ENCODE measurements at places on chromosomes 1 and 21.

DNA sequence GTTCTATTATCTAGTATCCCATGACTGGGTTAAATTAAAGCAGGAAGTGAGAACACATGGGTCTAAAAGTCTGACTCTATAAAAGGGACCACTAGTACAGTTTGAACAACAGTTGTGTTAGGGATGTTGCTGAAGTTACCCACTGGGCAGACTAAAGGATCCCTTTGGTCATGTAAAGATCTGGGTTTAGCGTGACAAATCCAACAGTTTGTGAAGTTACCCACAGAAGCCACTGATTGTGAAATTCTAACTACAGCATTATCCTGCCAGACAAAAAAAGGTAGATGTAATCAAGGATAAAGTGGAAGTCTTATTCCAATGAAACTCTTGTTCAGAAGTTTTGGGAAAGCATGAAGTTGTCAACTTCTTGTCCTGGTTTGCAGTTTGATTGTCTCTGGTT, 5.7 kb downstream of the QSOX1 start:
- DNase-seq, result peak; percentile 41

DNA sequence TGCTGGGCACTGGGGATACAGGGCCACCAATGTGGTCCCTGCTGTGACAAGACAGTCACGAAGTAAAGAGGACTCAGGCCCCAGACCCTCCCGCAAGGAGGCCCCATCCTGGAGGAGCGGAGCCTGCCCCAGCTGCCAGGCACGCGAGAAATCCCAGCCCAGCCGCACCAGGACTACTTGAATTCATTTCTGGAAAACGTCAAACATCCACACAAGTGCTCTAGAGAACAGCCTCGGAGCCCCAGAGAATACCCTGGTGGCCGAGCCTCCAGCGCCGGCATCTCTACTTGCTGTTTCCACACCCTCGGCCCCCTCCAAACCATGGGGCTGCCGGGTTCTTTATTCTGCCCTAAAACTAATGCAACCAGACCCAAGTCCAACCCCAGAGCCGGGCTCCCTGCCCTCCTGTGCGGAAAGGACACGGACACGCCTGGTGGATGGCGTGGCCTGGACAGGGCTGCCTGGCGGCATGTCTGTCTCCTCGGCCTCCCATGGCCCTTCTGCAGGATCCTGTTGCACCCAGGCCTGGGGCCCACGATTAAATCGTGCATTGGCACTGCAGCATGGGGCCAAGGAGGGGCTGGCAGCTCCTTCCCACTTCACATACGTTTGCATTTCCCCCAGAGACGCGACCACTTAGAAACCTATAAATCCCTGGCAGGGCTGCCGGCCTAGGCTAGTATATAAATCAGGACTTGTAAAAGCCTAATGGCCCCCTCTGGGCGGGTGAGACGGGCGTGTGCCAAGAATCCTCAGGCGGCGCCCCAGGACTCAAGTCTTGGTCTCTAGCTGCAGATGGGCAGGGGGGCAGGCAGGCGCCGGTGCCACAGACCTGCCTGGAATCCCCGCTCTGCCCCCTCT, 41.2 kb downstream of the DMRTB1 start:
- no peak for DNase-seq

- DNase-seq, result no peak
Measured at GRCh38 chr1:93414749-93415148, 33.2 kb upstream of the FNBP1L start.

- DNase-seq, result peak; percentile 97
Measured at GRCh38 chr1:153565529-153566374, at the start of gene S100A2. TSS of gene S100A2 (minus strand) at chr1:153565844. CDS start at chr1:153563877, 1,967 bp downstream.

DNA sequence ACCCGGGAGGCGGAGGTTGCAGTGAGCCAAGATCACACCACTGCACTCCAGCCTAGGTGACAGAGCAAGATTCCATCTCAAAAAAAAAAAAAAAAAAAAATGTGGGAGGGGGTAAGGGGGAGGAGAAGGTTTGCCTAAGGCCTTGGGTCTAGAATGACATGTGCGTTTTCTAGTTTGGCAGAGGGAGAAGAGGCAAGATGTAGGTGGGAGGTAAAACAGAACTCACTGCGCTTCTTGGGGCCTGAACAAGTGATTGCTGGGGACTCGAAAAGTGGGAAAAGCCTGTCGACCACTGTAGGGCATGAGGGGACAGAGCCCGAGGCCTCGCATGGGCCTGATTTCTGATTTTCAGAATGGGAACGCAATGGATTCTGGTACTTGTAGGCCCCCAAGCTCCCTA, 19.9 kb downstream of the RUNX3 start:
- DNase-seq, result no peak

GRCh38 chr1:37480125-37480466, 5.7 kb downstream of the ZC3H12A start:
- no peak for DNase-seq

GRCh38 chr1:87111659-87112371, 197.4 kb downstream of the HS2ST1 start:
- no peak for DNase-seq

GRCh38 chr1:114468047-114468446, 43.0 kb downstream of the TRIM33 start:
- no peak for DNase-seq

DNA sequence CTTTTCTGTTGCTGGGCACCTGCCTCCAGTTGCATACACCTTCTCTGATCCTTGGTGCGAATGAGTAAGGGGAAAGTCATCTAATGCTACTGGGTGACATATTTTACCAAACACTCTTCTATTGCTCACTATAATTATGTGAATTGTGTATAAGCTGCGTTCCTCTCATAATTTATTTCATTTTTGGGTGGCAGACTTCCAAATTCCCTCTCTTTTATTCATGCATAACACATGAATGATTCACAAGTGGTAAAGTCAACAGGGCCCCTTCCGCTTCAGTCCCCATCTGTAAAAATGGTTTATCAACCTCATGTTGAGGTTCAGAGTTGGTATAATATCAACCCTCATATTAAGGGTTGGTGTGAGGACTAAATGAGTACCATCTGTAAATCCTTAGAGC, 3.2 kb upstream of the QSOX1 start:
- no peak for DNase-seq

DNA sequence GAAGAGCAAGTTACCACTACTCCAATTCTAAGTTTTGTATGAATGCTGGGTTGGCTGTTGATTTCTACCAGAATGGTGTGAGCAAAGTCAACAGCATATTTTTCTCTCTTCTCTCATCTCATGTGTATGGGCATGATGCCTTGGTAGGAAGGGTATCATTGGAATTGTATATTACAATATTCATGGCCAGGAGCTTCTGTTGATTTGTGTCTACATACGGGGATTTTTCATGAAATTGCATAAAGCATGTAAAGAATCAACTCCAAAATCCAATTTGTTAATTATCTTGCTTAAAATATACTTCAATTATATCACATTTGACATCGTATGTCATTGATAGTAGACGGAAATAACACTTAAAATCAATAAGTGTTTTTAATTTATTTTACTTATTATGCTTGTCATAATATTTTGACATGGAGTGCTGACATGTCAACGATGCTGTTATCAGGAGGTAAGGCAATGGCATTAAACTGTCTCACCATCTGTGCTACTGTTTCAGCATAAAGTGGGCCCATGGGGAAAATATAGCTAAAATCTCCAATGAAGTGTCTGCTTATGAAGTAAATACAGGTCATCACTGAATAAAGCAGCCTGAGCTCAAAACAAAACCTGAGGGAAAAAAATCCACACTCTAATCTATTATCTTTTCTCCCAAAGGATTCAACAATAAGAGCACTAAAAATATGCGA, 142.2 kb upstream of the NBPF11 start:
- DNase-seq, result no peak

DNA sequence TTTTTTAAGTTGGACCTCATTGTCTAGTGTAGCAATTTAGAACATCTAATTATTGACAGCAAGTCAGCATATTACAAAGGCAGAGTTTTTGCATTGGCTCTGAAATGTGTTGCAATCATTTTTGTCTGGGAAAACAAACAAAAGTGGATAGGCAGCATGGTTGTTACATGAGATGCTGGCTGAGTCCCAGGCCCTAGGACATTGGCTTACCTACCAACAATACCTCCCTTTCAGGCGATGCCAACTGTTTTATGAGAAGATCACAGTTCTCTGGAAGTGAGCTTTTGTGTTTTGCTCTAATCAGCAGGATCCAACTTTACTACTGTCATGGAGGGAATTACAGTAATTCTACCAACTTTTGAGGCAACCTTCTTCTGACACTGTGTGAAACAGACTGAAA, 71.5 kb upstream of the CXADR start:
- no peak for DNase-seq

GRCh38 chr21:46368533-46369285, 44.8 kb downstream of the PCNT start:
- no peak for DNase-seq

DNA sequence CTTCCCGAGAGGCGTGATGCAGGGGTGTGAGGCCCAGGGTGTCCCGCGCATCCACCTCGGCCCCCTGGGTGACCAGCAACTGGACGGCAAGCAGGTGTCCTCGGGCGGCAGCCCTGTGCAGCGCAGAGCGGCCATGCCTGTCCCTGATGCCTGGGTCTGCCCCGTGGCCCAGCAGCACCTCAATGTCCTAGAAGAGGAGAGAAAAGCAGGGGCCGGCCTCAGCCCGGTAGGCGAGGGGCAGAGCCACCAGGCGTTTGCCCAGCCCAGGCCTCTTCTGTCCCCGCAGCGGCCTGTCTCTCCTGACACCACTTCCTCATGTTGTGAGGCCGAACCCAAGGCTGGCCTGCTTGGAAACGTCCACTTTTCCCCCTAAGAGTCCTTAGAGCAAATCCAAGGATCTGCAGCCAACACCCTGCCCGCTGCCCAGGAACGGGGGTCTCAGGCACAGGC, 1.7 kb downstream of the ANKRD65 start:
- DNase-seq, result no peak

GRCh38 chr21:42459546-42460215, 36.3 kb downstream of the RSPH1 start:
- no peak for DNase-seq

DNA sequence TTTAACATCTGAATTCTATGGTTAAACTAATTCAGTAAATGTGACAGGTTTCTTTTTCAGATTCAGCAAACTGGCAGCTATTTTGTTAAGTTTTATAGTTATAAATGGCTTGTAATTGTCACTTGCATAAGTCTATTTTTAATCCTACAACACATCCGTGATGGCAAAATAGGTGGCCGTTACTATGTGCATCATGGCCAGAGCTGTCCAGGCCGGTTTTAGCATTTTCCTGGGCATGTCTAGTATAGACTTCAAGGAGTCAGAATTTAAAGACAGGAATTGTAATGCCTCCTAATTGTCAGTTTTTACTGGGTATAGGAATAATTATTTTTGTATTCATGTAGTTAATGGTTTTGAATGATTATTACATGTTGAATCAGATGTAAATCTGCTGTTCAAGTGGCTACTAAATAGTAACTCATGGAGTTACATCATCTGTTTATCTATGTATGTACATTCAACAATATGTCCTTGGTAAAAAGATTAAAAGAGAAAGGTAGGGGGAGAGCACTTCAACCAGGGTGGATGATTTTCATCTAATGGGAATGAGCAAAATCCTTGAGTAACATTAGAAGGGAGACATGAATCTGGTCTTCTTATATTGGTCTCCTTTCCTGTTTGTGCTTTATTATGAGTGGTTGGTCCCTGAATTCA, 3.2 kb upstream of the B3GALT2 start:
- no peak for DNase-seq

DNA sequence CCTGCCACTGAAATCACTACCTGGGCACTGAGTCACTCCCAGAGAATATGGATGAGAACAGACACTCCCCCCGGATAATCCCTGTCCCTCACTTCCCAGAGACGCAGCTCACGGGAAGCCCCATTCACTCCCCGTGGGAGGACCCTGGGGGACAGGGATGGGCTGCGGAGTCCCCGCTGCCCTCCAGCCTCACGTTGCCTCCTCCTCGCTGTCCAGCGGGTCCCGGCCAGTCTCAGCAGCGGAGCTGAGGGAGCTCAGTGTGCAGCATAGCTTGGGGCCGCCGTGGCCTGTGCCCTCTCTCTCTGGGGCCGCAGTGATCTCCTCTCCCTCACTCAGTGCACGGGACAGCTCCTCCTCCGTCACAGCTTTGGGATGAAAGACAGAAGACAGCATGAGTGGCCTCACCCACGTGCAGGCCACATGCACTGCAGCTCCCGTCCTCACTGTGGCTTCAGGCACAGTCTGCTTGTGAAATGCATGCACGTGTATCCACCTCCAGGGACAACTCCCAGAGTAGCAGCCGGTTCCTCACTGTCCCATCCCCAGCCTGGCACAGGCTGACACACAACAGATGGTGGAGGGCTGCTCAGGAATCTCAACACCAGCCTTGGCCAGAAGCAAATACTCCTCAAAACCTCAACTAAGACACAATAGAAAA, 7.4 kb downstream of the CFAP410 start:
- no peak for DNase-seq

- no peak for DNase-seq
Measured at GRCh38 chr21:29168891-29169315, 38.5 kb downstream of the MAP3K7CL start.

DNA sequence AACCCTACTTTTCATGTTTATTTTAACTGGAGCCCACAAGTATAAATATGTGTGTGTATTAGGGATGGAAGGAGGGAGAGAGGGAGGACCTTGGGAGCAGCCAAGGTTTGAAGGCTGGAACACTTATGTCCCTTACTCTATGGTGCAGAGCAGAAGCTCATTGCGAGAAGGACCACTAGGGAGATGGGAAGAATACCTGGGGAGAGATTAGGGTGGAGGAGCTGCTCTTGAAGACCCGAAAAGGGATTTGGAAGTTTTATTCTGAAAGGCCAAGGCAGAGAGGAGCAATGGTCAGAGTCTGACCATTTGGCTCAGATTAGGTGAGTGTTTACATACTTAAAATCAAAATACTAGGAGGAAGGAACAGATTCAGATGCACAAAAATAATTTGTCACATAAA, 8.1 kb downstream of the CD2 start:
- DNase-seq, result no peak

DNA sequence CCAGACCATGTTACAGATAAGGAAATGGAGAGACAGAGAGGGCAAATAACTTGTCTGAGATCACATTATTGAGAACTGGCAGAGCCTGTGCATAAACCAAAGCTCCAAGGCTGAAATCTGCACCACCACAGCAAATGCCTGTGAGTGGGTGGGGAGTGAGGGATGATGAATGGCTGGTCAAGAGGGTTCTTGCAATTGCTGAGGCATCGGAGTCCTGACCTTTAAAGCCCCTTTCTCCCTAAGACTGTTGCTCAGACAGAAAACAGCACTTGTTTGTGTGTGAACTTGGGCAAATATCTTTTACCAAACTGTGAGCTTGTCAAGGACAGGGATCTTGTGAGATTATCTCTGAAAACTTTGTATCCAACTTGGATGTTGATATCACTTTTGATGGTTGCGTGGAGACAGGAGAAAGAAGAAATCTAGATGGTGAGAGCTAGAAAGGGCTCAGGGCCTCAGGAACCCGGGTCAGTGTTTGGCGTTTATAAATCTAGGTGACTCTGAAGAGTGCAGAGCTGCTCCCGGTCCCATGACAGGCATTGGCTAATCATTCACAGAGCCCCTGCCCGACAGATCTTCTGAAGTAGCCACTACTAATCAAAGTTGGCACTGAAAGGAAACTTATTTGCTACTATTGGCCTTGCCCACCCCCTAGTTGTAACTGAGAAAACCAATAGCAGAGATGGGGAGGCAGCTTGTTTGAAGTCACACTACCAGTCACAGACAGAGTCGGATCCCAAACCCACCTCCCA, 122.3 kb downstream of the FOXD2 start:
- DNase-seq, result no peak

- peak; percentile 35 for DNase-seq
Measured at GRCh38 chr1:89907727-89908212, 86.9 kb downstream of the LRRC8D start.
